T1000 (cell line): ENCODE measurements at places on chromosomes 16 and 17.

DNA sequence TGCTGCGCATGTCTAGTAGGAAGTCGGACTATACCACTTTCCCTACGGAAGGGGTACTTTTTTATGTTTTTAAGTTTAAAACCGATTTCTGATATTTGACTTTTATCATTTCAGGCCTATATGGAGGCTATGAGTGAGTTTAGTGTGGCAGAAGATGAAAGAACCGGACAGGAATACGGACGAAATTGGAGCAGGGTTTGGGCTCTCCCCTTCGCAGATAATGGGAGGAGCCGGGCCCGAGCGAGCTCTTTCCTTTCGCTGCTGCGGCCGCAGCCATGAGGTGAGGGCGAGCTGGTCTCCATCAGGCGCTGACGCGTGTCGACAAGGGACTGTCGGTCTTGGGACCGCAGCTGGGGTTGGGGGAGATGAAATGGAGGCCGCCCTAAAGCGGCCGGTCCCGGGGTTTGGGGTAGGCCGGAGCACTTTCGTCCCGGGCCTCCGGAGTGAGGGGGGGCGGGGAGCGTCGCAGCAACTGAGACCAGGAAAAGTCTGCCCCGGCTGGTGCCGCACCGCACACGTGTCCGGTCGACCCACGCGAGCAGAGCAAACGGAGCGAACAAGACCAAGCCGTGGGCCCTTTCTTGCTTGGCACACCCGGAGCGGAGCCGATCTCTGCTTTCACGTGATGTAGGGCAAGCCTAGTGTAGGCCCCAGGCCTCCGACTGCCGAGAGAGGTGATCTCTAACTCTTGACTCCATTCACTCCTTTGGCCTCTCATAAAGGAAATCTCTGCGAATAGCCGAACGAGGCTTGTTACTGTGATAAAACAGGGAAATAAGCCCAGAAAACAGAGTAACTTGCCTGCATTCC, at the start of gene RPL19:
TSS of gene RPL19 (plus strand) at position 214 of the 810 bp plus-strand sequence. CDS start at position 276, 62 bp downstream.
- DNase-seq, result peak; percentile 80

DNA sequence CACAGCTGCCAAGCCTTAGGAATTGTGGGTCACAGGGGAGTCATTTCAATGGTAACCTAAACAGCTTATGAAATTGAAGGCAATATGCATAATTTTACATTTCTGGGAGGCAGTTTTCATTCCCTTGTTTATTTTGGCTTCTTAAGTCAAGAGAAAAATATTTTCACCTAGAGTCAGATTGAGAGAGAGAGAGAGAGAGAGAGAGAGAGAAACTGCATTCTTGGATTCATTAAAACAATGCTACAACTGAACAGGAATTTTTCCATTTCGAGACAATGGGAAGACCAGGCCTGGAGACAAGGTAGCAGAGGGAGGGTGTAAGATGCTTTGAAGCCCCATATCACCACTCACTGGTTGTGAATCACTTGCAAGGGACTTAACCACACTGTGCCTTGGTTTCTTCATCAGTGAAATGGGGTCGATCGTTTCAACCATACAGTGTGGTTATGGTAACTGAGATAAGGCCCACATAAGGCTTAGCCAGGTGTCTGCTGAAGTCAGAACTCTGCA, 224.7 kb upstream of the IRX3 start:
- DNase-seq, result no peak

DNA sequence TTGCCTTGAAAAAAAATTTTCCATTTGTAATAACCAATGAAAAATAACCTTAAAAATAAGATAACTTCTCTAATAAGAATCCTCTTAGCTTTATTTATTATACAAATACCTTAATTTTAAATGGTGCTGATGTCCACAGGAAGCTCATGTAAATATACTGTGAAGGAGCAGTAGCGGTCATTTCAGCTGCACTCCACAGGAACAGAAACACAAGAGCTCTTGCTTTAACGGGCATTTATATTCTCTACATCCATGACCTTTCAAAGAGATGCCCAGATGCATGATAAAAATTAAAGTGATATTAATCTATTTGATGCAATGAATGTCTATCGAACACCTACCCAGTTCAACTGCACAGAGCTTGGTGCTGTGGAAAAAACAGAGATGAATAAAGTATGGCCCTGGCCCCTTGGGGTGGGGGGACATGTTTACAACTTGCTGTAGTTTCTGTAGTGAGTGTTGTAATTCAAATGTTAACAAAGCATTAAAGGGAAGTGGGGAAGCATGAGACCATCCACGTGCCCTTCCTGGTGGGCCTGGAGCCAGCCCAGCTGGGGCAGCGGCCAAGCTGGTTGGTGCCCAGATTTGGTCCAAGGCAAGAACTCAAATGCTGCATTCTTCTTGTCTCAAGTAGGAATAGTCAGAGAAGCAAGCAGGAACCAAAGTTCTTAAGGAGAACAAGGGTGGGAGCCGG, 47.9 kb downstream of the IQCK start:
- no peak for DNase-seq

GRCh38 chr17:44776628-44777393, 18.0 kb downstream of the ADAM11 start:
- no peak for DNase-seq

- DNase-seq, result no peak
These were observed 25.9 kb downstream of the IRX6 start for GRCh38 chr16:55349867-55350266.

- no peak for DNase-seq
These were observed 84.9 kb downstream of the TBC1D16 start for GRCh38 chr17:79950751-79951150.

GRCh38 chr17:42287305-42287976, 857 bp upstream of the STAT5A start:
- DNase-seq, result no peak

GRCh38 chr17:44307387-44308186, 814 bp upstream of the RUNDC3A start:
- no peak for DNase-seq

- DNase-seq, result no peak
These were observed 22.4 kb downstream of the PLD6 start for GRCh38 chr17:17183744-17184143.

- DNase-seq, result no peak
These were observed 55.3 kb downstream of the SKAP1 start for GRCh38 chr17:48374650-48375230.

- DNase-seq, result no peak
These were observed 315.6 kb downstream of the SEC14L1 start for GRCh38 chr17:77456271-77456950.

DNA sequence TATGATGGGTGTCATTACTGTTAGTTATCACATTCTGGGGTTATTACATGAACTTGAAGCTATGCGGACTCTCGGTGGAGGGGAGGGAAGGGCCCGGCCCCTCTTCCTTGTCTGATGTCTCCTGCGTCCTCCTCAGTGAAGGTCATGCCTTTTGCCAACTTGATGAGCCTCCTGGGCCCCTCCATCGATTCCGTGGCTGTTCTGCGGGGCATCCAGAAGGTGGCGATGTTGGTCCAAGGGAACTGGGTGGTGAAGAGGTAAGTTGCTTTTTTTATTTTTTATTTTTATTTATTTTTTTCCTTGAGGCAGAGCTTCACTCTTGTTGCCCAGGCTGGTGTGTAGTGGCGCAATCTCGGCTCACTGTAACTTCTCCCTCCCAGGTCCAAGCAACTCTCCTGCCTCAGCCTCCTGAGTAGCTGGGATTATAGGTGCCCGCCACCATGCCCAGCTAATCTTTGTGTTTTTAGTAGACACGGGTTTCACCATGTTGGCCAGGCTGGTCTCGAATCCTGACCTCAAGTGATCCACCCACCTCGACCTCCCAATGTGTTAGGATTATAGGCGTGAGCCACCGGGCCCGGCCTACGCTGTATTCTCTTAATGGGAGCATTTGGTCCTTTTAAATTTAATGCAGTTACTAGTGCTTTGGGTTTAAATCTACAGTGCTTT, 21.6 kb downstream of the POLR3E start:
- peak; percentile 46 for DNase-seq

DNA sequence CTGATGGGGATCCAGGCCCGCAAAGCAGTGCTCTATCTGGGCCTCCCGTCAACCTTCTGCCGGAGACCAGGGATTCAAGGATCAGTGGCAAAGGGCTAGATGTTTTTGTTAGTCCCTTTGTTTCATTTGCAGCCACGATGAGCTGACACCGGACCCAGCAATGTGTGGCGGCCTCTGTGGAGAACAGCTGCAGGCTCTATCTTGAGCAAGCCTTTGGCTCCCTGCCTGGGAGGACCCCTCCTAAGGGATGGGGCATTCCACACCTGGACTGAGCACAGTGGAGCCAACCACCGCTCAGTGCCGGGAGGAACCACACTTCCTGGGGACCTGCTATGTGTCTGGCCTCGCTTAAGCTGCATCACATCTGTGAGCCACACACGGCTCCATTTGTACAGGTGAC, 215.8 kb downstream of the RBFOX3 start:
- no peak for DNase-seq

DNA sequence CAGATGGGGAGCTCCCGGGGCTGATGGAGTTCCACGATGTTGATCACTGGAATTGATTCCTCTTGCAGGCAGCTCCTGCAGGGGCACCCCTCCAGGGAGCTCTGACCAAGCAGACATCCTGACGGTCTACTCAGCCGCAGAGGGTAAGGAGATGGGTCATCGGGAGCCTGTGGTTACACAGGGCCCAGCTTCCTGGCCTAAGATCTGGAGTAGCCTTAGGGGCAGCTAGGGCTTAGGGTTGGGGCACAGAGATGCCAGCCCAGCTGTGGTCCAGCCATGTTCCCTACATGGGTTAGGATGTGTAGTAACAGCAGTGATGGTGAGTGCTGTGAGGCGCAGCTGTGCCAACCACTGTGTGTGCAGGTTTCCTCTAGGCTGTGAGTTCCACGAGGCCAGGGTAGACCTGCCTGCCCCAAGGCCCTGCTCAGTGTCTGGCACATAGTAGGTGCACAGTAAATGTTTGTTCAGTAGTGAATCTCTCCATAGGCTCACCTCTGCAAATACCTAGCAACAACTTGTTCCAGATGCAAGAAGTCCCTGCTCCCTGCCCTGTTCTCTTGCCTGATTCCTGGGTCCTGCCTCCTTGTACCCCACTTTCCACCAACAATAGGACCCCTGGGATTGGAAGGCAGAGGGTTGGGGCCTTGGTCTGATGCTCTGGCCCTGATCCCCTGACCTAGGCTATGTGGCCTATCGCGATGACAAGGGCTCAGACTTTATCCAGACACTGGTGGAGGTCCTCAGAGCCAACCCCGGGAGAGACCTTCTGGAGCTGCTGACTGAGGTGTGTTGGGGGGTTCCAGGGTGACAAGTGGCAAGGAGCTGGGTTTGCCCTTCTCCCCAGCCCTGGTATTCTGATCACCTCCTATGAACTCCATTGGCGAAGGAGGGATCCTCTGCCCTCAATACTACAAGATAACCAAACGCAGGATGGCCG, 13.7 kb downstream of the ZNF213 start:
- no peak for DNase-seq

GRCh38 chr17:50163843-50164696, 1.7 kb upstream of the SGCA start:
- DNase-seq, result no peak

GRCh38 chr16:30482366-30482765, 9.8 kb downstream of the ITGAL start:
- DNase-seq, result no peak

- no peak for DNase-seq
These were observed 439 bp upstream of the TMEM231 start for GRCh38 chr16:75556431-75556950.

DNA sequence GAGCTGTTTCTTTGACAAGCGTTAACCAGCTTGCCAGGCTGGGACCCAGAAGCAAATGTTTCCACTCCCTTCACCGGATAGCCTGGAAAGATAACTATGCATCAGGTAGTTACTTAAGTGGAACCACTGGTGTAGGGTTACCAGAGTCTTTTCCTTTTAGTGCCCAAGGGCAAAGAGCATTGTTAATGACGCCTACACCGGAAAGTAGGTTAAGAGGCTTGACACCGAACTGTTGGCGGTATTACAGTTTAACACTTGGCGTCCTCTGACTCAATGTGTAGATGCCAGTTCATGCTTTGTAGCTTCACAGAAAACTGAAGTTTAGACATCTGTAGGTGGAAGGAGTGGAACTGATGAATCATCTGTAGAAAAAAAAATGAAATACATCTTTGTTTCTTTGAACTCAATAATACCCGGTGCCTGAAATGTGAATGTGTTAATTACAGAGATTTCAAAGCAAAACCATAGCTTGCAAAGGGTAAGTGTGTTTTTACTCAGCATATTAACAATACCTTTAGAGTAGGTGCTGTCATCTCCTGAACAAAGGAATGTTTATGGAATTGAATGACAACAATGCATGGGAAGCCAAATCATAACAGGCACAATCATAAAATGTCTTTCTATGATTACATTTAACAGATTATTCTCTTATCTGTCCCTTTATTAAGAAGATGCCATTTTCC, 426.7 kb upstream of the SALL1 start:
- DNase-seq, result no peak

- DNase-seq, result no peak
These were observed 12.6 kb upstream of the PRR29 start for GRCh38 chr17:63985387-63986140.

DNA sequence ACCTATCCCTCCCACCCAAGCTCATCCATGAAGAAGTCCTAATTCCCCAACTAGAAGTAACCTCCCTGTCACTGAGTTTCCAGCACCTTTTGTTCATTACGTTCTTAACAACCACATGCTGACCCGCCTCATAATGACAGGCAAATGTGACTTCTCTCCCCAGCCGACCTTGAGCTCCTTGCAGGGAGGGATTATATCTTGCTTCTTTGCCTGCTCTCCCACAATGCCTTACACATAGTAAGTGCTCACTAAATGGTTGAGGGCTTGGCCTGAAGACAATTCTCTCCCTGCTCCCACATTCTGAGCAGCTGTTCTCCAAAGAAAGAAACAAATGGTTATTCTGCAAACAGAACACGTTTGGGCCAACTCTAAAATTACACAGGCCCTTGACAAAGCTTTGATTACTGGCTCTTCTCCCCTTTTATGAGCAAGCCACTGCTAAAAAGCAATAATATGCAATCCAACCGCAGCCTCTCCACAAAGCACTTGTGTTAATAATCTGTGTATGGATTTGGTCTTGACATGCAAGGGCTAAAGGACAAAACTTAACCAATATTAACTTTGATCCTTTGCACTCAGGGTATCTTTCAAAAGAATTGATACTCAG, 23.2 kb downstream of the SLC39A11 start:
- DNase-seq, result no peak

DNA sequence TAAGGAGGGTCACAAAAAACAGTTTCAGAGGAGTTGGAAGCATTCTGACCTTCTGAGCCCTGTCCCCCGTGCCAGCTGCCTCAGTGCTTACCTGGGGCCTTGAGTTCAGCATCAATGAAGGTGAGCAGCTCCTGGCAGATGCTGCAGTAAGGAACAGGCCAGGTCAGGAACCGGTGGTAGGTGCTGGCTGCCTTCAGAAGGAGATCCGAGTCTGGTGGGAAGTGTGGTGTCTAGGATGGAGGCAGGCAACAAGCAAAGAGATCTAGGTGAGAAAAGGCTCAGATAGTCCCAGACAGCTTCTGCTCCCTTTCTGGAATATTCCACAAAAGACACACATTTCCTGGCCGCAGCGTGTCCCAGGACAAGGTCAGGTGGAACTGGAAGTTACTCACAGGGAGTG, 37.2 kb upstream of the PIK3R6 start:
- DNase-seq, result no peak

DNA sequence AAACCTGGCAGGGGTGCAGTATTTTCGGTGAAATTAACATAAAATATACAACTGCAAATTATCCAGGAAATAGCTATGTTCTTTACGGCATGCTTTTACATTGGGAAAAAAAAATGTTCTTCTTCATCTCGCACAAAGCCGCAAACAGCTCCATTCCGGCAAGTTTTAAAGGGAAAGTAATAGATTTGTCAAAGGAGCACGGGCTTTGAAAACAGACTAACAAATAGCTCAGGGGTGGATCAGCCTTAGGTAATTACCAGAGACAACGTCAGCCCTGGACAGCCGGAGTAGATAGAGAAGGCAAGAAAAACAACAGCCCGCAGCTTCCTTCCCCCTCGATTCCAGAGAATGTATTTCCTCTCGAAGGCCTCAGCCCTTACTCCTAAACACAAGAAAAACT, 222.5 kb downstream of the C16orf78 start:
- DNase-seq, result no peak
